ENCODE measurements at places on chromosomes 5 and 9.
A peak's percentile ranks its signal among the peaks of the same experiment; 100 is the strongest.

DNA sequence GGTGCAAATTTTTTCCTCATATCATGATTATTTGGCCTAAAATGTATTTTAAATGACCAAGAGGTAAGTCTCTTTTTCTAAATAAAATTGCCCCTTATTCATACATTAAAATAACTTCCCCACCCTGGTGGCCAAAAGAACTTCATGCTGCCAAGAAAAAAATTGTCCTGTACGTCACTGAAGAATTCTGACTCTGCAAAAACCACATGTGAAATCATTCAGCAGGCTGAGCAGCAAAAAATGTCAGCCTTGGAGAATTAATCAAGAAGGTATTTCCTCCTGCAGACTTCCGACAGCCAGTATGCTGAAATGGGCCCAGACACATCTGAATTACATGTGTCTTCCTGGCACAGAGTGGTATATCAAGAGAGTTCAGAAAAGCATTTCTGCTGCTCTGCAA, 94.6 kb upstream of the HMHB1 start:
- DNase-seq: no peak

- DNase-seq: no peak
Measured at GRCh38 chr9:134887686-134888602, 7.3 kb downstream of the FCN2 start.

DNA sequence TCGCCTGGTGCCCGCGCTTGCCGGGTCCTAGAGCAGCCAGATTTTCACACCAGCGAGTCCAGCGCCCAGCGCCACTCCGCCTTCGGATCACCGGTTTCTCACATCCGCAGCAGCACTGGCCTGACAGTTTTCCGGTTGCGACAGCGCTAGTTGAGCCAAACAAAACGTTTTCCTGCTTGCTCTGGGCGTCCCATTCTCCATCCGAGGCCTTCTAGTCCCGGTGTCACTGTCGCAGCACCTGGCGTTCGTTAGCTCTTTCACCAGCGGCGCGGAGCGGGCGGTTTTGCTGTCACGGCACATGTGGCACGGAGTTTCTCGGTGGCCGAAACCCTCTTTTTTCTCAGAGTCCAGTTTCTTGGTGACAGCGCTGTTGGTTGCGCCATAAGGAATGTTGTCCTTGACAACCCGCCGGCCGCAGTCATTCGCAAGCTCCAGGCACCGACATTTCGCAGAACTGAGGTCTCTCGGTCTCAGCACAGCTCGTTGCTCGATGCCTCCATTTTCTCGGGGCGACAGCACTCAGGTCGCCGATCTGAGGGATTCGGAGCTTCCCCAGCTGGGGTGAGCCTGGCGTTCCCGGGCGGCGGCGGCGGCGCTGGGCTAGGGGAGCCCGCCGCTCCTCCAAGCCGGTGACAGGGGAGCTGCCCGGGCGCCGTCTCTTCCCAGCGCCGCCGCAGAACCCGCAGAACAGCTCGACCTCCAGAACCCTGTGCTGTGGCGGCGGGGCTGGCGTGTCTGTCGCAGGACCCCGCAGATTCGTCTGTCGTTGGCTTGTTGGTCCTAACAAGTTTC, 47.8 kb downstream of the ANXA2R start:
- DNase-seq: peak; percentile 94

DNA sequence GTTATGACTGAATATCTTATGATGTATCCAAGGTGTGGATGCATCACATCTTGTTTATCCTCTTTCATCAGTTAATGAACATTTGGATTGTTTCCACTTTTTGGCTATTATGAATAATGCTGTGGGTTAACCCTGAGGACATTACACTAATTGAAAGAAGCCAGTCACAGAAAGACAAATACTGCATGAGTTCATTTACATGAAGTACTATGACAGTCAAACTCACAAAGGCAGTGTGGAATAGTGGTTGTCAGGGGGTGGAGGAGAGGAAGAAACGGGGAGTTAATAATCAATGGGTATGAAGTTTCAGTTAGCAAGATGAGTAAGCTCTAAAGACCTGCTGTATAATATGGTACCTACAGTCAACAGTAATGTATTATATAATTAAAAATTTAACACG, 409.4 kb upstream of the CTNND2 start:
- DNase-seq: no peak

GRCh38 chr9:90306158-90306557, 336.5 kb downstream of the DIRAS2 start:
- no peak for DNase-seq

- no peak for DNase-seq
Measured at GRCh38 chr9:93830012-93830596, 125.1 kb downstream of the BARX1 start.

DNA sequence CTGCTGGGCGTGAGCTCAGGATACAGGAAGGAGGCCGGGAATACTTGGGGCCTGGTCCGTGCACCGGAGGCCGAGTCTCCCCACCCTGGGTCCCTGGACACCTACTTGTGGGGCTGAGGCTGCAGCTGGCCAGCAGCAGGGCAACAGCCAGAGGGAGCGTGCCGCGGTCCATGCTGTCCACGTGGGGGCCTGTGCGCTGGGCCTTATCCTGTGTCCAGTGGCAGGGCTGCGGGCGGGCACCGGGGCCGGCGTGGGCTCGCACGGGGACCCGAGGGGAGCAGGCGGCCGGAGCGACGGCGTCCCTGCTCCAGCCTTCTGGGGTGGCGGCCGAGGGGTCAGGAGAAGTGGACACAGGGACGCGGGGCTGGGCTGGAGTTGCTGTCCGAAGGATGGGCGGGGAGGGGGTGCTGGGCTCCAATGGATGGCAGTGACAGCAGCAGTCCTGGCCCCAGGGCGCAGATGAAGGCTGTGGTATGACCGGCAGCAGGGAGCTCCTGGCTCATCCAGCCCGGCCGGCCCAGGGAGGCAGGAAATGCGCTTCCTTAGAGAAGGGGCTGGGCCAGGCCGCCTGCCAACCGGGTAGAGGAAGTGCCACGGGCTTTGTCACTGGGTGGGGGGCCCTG, at the start of gene ENG:
TSS of gene ENG (minus strand) at position 475 of the 623 bp plus-strand sequence. CDS start at position 172, 303 bp downstream.
- no peak for DNase-seq

DNA sequence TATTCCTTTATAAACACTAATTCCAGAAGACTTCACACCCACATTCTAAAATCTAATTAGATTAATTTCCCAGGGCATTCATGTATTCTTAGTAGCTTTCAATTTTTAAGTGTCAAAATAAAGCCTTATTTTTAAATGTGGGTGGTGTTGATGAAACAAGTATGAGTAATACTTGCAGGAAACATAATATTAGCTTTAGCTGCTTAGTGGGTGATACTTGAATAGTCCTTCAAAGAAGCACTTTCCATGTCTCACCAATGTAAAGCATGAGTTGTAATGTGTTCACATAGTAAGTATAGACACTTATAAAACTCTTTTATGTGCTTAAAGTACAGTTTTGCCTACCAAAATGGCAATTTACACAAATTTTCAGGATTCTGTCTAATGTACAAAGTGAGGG, 6.9 kb downstream of the FNBP1 start:
- DNase-seq: no peak

DNA sequence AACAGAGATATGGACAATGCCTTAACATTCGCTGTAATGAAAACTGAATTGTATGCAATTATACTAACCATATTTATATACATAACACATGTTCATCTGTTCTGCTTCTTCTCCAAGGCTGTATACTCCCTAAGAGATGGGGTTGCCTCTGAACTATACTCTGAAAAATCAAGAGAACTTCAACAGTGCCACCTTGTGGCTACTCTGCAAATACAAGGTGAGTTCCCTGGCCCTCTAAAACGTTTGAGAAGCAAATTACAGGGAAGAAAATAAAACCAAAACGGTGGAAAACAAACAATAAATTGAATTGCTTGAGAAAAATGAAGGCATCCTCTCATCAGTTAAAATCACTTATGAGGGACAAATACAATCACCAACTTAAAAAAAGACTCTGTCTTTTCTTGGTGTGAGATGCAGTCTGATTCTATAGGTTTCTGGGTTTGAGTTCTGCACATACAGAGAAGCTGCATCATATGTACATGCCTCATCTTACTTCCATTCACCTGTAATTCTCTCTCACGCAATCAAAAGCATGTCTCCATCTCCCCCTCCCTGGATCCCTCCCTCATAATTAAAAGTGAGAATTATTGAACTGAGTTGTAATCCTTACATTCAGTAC, 98.6 kb downstream of the FBXW11 start:
- peak; percentile 7 for DNase-seq

DNA sequence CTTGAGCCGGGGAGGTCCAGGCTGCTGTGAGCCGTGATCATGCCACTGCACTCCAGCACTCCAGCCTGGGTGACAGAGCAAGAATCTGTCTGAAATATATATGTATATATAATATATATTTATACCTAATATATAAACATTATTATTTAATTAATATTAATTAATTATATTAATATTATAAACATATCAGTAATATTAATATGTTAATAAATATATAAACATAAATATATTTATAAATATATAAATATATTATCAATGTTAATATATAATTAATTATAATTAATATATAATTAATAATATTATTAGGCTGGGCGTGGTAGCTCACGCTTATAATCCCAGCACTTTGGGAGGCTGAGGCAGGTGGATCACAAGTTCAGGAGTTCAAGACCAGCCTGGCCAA, 41.1 kb downstream of the F2R start:
- no peak for DNase-seq

GRCh38 chr5:138647261-138647788, 72.1 kb upstream of the HSPA9 start:
- no peak for DNase-seq

- DNase-seq: no peak
Measured at GRCh38 chr5:94754824-94755223, 136.4 kb downstream of the SLF1 start.

DNA sequence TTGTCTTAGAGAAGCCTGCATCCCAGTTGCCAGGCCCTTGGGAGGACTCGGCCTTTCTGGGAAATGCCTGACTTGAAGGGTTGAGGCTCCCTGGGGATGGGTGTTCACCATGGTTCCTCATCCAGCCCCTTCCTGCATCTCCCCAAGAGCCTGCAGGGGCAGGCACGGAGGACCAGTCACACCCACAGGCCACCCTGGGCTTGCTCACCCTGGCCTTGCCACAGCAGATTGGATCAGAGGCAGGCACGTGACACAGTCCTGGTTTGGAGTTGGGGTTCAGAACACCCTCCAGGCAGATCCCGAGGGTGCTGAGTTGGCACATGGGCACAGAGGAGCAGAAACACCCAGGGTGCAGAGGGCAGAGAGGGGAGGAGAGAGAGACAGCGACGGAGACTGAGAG, 286.1 kb downstream of the PBX3 start:
- DNase-seq: no peak
